Uterus (tissue), 4 donors: ENCODE measurements at places on chromosomes 7 and 10.

GRCh38 chr10:91150631-91151030 lies 69.8 kb upstream of the PCGF5 start:
- H3K4me1 ChIP-seq = no peaks in the 10 kb centered on the region
- H3K36me3 ChIP-seq = no peaks in the 10 kb centered on the region
- DNase-seq = no peak
- no peak overlapping the region for H3K4me3 ChIP-seq
- H3K27ac ChIP-seq = no peak overlapping the region

- H3K27ac ChIP-seq = no peak overlapping the region
- H3K36me3 ChIP-seq = no peaks in the 10 kb centered on the region
- H3K4me1 ChIP-seq = no peaks in the 10 kb centered on the region
These were observed 100.9 kb downstream of the XRCC2 start for GRCh38 chr7:152574892-152575548.

GRCh38 chr10:102538811-102539210 lies 35.0 kb downstream of the SUFU start:
- no peaks in the 10 kb centered on the region for H3K36me3 ChIP-seq
- H3K27me3 ChIP-seq = no peaks in the 10 kb centered on the region
- H3K27ac ChIP-seq = no peak overlapping the region
- no peaks in the 10 kb centered on the region for H3K4me1 ChIP-seq

DNA sequence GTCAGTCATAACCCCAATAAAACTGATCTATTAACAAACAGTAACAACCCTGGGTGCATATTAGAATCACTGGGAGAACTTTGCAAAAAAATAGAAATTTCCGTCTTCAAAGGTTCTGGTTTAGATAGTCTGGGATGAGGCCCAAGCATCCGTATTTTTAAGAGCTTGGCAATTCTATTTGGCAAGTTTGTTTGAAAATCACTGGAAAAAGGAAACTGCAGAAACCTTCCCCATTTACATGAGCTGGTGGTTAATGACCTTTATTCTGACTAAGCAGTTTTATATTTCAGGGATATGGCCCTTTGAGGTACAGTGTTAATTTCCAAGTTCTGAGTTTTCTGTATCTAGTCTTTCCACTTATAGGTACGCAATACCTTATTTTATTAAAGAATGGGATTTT lies 115.8 kb upstream of the PRR15 start:
- no peaks in the 10 kb centered on the region for H3K4me1 ChIP-seq
- H3K27me3 ChIP-seq = no peaks in the 10 kb centered on the region
- no peak for DNase-seq
- H3K4me3 ChIP-seq = no peak overlapping the region
- no peaks in the 10 kb centered on the region for H3K36me3 ChIP-seq
- H3K27ac ChIP-seq = no peak overlapping the region

DNA sequence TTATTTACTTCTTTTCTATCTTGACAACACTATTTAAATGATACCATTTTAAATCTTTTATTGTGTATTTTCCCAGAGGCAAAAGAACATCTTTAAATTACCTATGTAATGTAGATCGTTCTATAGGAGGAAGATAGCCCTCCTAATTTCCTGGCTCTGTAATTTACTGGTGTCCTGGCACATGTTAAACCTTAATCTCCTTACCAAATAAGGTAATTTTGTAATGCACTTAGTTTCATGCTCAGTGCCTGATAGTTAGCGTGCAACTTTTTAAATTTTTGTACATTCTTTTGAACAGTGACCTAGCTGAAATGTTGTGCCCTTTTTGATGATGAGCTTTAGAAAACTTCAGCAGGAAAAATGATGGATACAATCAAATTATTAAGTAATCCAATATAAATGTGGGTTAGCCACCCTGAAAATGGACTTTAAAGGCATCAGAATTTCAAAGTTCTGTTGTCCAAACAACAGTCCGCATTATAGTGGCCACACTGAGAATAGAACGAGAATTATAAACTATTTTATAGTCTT lies 81.4 kb downstream of the ABCB5 start:
- no peak for DNase-seq
- H3K4me3 ChIP-seq = no peak overlapping the region
- no peaks in the 10 kb centered on the region for H3K27me3 ChIP-seq

DNA sequence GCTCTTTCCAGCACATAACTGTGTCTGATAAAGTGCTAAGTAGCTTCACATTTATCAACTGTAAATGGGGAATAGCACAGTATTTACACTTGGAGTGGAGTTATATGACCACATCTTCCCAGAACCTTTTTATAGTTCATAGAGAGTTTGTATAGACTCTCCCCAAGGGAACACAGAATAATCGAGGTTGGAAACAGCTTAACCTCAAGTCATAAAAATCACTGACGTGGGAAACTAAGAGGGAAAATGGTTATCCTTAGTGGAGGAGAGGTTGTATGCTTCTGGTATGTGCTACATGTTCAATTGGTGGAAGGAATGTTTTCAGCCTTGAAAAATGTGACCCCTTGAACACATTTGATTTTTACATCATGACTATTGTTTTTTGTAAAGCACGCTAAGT lies 167.9 kb upstream of the KIAA1217 start:
- no peak overlapping the region for H3K4me3 ChIP-seq
- no peaks in the 10 kb centered on the region for H3K36me3 ChIP-seq
- H3K27me3 ChIP-seq = no peaks in the 10 kb centered on the region
- no peak overlapping the region for H3K27ac ChIP-seq
- no peaks in the 10 kb centered on the region for H3K4me1 ChIP-seq

DNA sequence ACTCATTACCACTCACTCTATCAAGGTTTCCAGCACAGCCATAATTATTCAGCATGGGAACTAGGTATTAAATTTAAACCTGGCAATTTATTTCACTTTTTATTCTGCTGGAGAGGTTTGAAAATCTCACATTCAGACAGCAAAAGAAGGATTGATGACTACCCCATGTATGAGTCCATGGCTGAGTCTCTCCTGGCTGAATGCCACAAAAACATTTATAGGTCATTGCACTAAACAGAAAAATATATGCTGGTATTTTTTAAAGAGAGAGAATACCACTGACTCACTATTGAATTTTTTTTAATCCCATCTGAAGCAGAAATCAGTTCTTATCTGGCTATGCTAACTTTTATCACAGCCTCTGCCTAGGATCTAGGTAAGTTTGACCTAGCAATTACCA lies 336.3 kb downstream of the PPP1R3A start:
- H3K27me3 ChIP-seq = no peaks in the 10 kb centered on the region
- H3K4me3 ChIP-seq = no peak overlapping the region
- no peaks in the 10 kb centered on the region for H3K4me1 ChIP-seq
- no peak overlapping the region for H3K27ac ChIP-seq
- no peaks in the 10 kb centered on the region for H3K36me3 ChIP-seq
- no peak for DNase-seq

GRCh38 chr10:128922619-128923196 lies 544.3 kb upstream of the MGMT start:
- no peak overlapping the region for H3K27ac ChIP-seq
- no peak for DNase-seq
- H3K4me3 ChIP-seq = no peak overlapping the region
- peaks cover 3% of the 10 kb centered on the region for H3K4me1 ChIP-seq
- H3K27me3 ChIP-seq = no peaks in the 10 kb centered on the region

GRCh38 chr7:18890885-18891621 lies 226.4 kb downstream of the TWIST1 start:
- H3K4me3 ChIP-seq = peak overlapping the region; percentile 1
- no peak for DNase-seq
- no peaks in the 10 kb centered on the region for H3K36me3 ChIP-seq
- H3K27ac ChIP-seq = peak overlapping the region; percentile 28

- H3K36me3 ChIP-seq = no peaks in the 10 kb centered on the region
- H3K27me3 ChIP-seq = no peaks in the 10 kb centered on the region
- DNase-seq = no peak
- no peak overlapping the region for H3K4me3 ChIP-seq
- no peak overlapping the region for H3K27ac ChIP-seq
- H3K4me1 ChIP-seq = no peaks in the 10 kb centered on the region
These were observed 71.7 kb upstream of the DOCK1 start for GRCh38 chr10:126833542-126833941.

DNA sequence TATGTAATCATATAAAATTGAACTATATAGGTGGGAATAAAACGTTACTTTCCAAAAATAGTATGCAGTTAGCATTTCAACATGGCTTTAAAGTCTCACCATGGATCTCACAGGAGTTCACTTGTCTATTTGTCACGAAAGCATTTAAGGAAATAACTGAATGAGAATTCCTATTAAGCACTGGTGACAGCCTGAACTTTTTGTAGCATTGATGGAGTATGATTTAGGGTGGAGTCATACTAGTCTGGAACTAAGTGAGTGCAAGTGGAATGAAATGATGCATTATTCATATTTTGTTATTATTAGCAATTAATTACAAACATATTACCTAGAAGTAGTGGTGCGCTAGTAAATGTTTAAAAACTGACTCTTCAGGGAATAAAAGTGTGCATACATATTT lies 26.0 kb upstream of the HIBADH start:
- no peak overlapping the region for H3K27ac ChIP-seq
- DNase-seq = no peak
- no peaks in the 10 kb centered on the region for H3K4me1 ChIP-seq
- H3K36me3 ChIP-seq = no peaks in the 10 kb centered on the region
- no peak overlapping the region for H3K4me3 ChIP-seq

- no peaks in the 10 kb centered on the region for H3K4me1 ChIP-seq
These were observed 7.5 kb upstream of the CLDN4 start for GRCh38 chr7:73823257-73823656.
